HCEC 1CT (cell line): ENCODE measurements at places on chromosomes 6 and 20.

- DNase-seq = no peak
These were observed 23.3 kb upstream of the CDKN1A start for GRCh38 chr6:36655085-36655724.

DNA sequence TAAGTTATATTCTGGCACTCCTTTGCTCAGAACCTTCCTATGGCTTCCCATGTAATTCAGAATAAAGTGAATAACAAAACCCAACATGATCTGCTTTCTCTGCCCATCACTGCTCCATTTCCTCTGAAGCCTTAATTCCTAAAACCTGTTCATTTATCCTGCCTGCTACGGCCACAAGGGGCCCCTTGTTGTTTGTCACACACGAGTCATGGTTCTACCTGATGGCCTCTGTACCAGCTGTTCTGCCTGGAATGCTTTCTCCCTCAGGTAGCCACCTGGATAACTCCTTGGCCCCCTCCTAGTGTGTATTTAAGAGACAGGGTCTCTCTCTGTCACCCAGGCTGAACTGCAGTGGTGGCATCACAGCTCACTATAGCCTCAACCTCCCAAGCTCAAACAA lies 26.8 kb downstream of the ERGIC3 start:
- DNase-seq = no peak

DNA sequence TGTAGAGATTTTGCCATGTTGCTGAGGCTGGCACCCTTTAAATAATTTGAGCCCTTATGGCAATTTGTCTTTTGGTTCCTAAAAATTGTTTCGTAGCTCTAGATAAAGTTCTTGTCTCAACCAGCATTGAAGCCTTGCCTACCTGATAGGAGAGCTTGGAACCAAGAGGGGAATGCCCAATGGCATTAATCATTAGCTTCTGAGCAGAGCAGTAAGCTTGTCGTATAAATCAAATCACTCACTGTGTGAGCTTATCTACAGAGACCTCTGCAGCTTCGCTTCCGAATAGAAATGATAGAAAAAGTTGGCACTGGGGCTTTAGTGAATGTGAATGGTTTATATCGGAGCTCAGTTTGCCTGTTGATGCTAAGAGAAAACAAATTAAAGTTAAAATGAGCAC lies 10.7 kb downstream of the ANKRD6 start:
- no peak for DNase-seq

DNA sequence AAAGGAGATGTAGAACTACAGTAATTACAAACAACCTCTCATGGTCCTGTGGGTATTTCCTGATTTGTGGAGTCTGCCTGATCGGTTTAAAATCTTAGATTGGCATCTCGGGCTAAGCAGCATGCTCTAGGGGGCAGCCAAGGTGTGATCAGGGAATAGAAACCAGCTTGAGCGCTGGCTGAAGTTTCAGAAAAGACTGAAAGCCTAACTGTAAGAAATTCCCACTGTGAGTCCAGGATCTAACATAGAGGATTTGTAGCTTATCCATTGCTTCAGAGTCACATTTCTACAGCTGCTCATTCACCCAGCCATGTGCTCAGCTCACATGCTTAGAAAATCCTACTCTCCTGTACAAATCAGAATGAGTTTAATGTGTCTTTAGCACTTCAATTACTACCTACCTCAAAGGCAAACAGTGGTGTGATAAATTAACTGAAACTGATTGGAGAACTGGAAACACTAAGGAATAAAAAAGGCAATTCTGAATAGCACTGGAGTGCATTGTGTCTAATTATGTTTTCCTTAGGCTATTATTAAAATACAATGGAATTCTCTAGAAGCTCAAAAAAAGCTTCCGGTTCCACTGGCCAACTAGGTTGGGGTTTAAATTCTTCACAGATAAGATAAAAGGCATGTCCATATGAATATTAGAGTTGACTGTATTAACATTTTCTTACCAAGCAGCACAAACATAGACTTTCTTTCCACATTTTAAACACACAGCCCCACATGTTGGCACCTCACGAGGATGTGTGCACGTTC lies 73.8 kb upstream of the MPC1 start:
- no peak for DNase-seq

DNA sequence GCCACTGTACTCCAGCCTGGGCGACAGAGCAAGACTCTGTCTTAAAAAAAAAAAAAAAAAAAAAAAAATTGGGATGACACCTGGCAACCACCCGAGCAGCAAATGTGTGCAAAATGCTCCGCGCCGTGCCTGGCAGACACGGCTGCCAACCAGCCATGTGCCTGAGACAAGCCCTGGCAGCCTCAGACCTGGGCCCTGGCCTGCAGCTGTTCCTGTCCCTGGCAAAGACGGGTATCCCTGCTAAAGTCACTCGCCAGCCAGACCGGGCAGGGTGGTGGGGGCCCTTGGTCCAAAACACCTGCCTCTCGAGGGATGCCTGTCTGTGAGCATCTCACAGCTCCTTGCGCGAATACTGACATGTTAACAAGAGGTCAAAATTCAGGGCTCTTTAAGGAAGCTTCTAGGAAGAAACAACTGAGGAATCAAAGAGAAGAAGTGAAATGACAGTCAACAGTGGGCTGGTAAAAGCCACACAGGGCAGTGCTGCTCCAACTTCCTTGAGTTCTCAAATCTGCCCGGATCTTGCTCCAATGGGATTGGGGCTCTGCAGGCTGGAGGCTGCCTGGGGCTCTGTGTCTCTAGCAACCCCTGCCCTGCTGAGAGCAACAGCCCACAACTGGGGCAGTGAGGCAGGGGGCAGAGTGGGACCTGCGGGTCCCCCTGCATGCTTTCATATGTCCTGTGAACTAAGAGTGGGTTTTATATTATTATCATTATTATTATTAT lies 53.4 kb downstream of the SYTL3 start:
- no peak for DNase-seq

DNA sequence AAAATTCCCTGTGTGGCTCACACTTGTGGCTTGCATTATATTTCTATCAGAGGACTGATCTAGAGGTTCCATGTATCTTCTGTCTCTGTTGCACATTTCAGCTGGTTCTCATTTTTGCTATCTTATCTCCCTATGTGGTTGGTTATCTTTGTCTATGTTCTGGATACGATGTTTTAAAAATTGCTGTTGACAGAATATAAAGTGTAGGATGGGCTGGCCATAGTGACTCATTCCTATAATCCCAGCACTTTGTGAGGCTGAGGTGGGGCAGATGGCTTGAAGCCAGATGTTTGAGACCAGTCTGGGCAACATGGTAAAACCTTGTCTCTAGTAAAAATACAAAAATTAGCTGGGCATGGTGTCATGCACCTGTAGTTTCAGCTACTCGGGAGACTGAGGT lies 9.9 kb upstream of the ULBP3 start:
- DNase-seq = no peak

DNA sequence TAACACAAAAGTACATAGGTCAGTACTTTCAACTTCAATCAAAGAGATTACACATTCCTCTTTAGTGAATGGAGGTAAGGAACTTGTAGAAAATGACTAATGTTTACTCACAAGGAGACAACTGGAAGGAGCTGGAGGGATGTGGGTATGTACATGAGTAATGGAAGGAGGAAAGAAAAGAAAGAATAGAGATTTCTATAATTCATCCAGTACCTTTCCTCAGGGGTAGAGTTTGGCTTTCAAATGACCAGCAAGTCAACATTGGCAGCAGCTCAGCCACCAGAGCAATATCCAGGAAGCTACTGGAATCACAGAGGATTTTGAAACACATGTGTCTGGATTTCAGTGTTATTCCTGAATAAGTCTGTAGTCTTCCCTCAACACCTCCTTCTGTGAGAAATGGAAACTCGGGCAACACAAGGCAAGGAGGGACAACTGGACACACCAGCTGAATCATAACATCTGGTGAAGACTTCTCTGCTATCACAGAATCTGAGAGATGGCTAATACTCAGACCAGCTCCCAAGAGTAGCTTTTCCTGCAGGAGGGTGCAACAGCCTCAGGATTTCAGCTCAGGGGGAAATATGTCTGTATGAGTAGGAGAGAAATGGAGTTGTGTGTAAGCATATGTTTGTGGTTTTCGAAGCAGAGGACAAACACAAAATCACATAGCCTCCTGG lies 98.8 kb downstream of the HAO1 start:
- peak; percentile 91 for DNase-seq

GRCh38 chr20:1855690-1856089 lies 39.5 kb upstream of the SIRPA start:
- DNase-seq = no peak

GRCh38 chr20:59787538-59787890 lies 145.9 kb downstream of the SYCP2 start:
- no peak for DNase-seq
